Bronchial epithelial cell (primary cell): ENCODE measurements at places on chromosomes 3 and 15. TPM values are rescaled to one million over a fixed set of nuclear protein-coding genes. Genes with fewer than 3 reads are reported as not detected.

DNA sequence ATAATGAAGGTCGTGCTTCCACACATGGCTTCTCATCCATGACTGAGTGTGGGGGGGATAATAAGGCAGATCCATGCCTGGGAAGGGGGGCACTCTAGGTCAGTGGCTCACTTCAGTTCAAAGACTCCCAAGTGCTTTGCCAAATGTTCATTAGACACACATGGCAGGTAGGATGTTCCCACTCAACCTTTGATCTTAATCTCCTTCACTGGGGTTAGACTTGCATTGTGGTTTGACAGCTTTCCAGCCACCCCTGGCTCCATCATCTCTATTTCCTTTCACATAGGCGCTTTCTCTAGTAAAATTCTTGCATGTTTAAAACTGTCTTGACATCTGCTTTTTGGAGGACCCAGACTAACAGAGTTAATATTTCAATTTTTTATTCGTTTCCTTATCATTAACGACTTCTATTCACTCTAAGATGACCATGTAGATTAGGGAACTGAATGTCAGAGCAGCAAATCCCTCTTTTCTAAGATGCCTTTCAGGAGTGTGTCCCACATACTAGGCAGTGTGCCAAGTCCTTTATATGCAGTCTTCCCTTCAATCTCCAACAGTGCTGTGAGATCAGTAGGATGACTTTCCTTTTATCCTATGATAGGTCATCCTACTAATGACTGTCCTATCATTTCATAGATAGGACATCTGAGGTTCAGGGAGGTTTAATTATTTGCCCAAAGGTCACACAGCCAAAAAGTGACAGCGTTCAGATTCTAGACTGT lies 57.9 kb downstream of the BTD start:
- no peak for DNase-seq

DNA sequence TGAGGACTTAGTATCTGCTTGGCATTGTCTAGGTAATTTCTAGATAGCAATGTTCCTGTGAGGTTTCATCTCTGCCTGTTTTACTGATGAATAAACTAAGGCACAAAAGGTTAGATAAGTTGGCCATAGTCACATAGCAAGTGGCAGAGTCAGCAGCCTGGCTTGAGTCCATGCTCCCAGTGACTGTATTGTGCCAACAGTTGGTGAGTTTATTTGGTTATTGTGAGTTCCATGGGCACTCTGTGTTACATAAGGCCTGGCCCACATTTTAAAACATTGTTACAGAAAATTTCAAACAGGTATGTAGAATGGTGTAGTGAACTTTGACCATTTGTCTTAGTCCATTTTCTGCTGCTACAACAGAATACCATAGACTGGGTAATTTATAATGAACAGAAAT lies 15.2 kb downstream of the MCM2 start:
- no peak for DNase-seq

- DNase-seq: peak; percentile 11
These were observed 368.5 kb upstream of the STAC start for GRCh38 chr3:36011791-36012190.

GRCh38 chr15:77292969-77293558 lies 126.8 kb downstream of the PEAK1 start:
- DNase-seq: no peak

Gene SLC2A2
- not detected in 2 replicates for total RNA-seq

Gene PAQR5
- total RNA-seq: 0.53 and 3.6 TPM in 2 replicates

Gene GOLGA8O
- total RNA-seq: 0.51 TPM in 1 of 2 replicates, not detected in the other
